Tibial artery (tissue), 4 donors: ENCODE measurements at places on chromosomes 16 and 17.

- no peak for DNase-seq
Measured at GRCh38 chr16:29743827-29744531, 1.8 kb downstream of the C16orf54 start.

GRCh38 chr17:57523926-57524632, 221.0 kb downstream of the CCDC182 start:
- DNase-seq: no peak

GRCh38 chr17:81547614-81547982, 4.6 kb downstream of the FAAP100 start:
- DNase-seq: no peak

DNA sequence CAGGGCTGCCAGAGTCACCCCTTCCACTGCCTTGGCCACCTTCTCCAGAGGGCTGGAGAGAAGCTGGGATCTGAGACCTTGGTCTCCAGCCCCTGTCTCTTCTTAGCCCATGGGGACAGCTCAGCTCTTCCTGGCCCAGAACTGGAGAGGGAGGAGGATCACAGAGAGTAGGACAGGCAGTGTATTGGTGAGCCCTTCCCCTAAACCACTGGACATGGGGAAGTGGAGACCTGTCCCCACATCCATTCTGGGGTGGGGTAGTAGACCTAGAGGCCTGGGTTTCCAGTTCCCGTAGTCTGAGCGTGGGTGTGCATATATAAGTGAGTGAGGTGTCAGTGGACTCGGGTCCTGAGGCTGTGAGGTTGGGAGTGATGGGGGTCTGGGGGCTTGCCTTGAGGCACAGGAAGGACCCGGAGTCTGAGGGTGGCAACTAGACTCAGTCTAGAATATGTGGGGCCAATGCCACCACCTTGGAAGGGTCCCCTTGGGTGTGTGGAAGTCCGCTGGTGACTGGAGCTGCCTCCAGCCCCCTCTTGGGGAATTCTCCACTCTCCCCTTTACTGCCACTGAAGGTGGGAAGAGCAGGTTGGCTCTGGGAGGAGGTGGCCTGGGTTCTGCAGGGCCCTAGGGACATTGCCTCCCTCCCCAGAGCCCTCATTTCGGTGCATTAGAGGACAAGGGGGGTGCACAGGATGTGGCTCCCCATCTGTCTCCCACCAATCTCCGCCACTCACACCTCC, 19.9 kb downstream of the GJD3 start:
- no peak for DNase-seq

- DNase-seq: no peak
Measured at GRCh38 chr16:53068423-53068833, 13.6 kb downstream of the CHD9 start.

DNA sequence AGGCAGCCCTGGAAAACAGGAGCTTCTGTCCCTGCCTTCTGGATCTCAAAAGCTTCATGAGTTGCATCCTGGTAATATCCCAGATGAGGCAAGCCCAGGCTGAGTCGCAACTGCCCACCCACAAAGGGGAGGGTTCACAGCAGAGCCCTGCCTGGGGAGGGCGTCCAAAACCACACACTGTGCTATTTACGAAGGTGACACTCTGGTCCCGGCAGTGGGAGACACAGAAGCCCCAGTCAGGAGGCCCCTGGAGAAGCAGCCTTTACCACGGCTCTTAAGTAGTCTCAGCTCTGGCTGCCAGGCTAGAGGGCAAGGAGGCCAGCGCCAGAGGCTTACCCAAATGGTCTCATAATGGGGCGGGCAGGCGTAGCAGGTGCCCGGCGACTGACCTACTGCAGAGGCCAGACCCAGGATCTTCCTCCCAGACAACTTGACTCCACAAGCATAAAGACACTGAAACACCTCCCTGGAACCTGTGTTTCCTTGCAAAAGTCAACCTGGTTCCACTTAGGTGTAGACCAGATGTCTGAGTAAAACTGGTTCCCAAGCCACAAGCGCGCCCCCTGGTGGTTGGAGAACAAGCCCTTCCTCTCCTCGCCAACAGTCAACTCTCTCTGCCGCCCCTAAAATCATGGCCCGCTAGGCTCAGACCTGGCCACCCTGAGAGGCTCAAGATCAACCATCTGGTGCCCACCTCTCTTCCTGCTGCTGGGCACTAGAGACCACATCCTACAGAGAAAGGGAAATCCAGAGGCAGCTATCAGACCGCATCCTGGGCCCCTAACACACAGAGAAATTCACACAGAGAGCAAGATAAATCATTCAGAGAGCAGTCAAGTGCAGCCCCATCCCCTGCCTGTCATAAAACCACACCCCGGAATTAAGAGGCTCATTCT, 5.2 kb downstream of the AXIN2 start:
- peak; percentile 83 for DNase-seq
